DMS153 (cell line): ENCODE measurements at places on chromosomes 6 and 20.

GRCh38 chr6:159038914-159039884, 5.6 kb downstream of the TAGAP start:
- no peak for DNase-seq

DNA sequence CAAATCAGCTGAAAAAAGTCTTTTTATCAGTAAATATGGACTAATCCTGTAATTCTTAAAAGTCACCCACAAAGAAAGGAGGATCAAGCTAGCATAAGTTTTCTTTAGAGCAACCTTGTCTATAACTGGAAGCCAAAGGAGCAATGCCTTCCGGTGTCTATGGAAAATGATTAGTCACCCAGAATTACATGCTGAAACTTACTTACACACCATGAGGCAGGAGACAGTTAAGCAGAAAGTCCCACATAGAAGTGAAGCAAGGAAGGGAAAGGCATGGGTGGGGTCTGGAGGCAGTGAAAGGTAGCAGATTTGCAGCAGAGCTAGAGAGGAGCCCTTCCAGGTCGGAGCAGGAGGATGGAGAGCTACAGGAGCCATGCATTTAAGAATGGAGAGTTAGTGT, 153.7 kb upstream of the RIPOR2 start:
- no peak for DNase-seq

DNA sequence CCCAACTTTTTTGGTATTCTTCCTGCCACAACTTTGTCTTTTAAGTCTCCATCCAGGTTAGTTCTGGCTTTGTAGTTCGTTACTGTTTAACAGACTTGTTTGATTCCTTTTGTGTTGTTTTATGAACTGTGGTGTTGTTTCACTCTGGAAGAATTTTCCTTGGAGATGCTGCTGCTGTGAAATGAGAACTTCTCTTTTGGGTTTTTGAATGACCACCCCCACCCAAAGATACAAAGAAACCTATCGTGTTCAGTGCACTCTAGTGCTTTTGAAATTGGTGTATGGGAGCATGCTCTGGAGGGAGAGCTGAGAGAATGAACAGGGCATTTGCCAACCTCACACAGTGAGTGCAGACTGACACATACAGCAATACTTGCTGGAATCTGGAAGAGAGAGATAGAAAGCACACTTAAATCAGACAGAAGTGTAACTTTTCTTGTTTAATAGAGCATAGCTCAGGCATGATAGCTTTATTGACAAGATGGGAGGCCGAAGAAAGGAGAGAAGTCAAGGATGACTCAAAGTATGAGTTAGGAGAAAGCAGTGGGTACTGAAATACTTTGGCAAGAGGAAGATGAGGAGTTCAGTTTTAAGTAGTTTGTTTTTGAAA, 293.1 kb downstream of the SOX4 start:
- DNase-seq, result no peak

- DNase-seq, result peak; percentile 3
Measured at GRCh38 chr6:33082702-33083101, 6.9 kb downstream of the HLA-DPB1 start.

DNA sequence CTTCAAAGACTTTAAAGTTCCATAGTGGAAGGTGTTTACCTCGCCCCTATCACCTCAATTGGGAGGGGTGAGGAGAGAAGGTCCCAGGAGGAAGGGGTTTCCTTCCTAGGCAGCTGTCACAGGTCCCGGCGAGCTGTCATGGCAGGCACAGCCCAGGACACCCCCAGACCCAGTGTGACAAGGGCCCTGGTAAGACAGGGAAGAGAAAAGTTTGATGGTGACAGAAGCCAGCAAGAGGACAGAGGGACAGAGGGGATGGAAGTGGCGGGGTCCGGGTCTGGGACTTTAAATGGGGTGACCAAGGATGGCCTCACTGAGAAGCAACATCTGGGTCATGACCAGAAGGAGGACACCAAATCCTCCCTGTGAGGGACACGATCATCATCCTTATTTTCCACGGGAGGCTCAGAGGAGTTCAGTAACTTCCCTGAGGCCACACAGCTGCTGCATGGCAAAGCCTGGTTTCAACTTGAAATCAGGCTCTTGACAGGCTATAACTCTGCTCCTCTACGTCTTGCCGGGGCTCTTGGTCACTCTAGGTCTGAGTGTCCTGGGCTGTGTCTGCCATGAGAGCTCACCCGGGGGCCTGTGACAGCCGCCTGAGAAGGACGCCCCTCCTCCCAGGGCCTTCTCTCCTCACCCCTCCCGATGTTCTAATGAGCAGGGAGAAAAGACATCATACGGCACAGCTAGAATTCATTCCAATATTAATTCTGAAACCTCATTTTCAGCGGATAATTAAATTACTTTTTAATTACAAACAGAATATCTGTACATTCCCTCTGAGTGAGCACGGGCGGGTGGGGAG, 222.2 kb downstream of the PREX1 start:
- DNase-seq, result no peak

GRCh38 chr20:47551841-47552240, 50.2 kb downstream of the NCOA3 start:
- no peak for DNase-seq

- no peak for DNase-seq
Measured at GRCh38 chr6:144595266-144595665, 310.1 kb downstream of the UTRN start.

GRCh38 chr6:48290595-48290994, 179.6 kb upstream of the PTCHD4 start:
- DNase-seq, result no peak

- DNase-seq, result no peak
Measured at GRCh38 chr6:166636191-166636933, 9.3 kb upstream of the RPS6KA2 start.

DNA sequence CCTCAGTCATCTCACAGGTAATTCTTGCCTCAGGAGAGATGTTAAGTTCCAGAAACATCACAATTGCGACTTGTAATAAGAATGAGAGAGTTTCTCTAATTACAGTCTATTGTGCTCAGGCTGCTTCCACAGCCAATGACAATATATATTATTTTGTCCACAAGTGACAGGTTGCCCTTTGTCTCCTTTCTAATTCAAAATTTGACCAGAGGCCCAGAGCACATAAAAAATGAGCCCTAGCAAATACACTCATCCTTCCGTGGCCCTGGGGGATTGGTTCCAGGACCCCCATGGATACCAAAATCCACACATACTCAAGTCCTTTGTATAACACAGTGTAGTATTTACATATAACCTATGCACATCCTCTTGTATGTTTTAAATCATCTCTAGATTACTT, 88.1 kb upstream of the TMEM170B start:
- no peak for DNase-seq

- no peak for DNase-seq
Measured at GRCh38 chr20:63475209-63475608, 2.8 kb upstream of the KCNQ2 start.

DNA sequence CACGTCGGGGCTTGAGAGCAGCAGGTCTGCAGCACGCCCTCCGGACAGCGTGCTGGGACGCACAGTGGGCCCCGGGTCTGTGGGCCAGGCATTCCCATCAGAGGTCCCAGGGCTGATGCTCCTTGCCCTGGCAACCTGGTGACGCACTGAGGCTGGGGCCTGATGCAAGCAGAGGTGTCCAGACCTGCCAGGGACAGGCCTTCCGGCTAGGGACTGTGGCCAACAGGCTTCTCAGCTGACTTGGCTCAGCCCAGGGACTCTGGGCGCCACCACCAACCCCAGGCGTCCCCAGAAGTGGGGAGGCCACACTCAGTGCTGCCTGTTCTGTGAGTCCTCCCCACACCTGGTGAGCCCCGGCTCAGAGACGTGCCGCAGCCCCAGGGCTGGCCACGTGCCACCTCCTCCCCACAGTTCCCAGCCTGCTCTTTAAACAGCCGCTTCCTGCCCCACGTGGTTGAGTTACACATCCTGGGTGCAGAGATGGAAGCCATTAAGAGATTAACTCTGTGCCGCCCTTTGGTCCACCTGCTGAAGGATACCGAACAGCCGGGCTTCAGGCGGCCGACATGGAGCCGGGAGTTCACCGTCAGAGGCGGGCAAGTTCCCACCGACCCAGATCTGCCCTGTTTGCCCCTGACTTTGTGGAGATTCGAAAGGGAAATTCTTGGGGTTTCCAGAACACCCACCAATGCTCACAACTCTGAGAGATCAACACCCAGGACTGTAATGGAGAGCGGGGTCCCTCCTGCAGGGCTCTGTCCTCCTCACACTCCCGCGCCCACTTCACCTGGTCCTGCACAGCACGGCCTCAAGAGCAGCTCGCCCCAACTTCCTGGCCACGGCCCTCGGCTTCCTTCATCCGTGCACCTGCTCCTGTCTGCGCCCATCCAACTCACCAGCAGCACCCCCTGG, 37.6 kb upstream of the ZBP1 start:
- DNase-seq, result peak; percentile 75

- no peak for DNase-seq
Measured at GRCh38 chr6:155710704-155711103, 255.1 kb upstream of the NOX3 start.
